ENCODE measurements at places on chromosomes 7 and 10. TPM values are rescaled to one million over a fixed set of nuclear protein-coding genes. Genes with fewer than 3 reads are reported as not detected.

The GPRIN2 gene
- total RNA-seq, result not detected

- DNase-seq, result peak; percentile 51
Observed at GRCh38 chr7:147833557-147833956, 757.0 kb upstream of the C7orf33 start.

The PRDX3 gene
- 406 TPM for total RNA-seq

The PDZD7 gene
- 0.21 TPM for total RNA-seq

DNA sequence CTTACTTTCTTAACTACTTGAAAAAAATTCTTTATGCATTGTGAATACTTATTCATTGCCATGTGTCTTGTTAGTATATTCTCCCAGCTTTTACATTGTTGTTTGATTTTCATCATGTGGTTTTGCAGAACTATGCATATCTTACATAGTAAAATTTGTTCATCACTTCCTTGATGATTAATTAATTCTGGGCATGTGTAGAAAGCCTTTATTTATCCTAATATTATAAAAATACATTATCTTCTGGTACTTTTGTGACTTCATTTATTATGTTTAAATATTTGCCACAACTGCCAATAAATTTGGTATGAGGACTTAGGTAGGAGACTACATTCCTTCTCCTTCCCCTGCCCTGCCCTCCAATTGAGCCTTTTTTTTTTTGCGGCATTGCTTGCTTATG lies 166.0 kb upstream of the ZNF32 start:
- DNase-seq, result no peak

GRCh38 chr10:119761106-119761505 lies 35.3 kb downstream of the INPP5F start:
- DNase-seq, result peak; percentile 40

- no peak for DNase-seq
Observed at GRCh38 chr10:16905320-16905719, 88.1 kb upstream of the RSU1 start.
